KG1 (cell line): ENCODE measurements at places on chromosomes 1 and 21.

- no peak for DNase-seq
Measured at GRCh38 chr1:206021626-206022365, 1.9 kb downstream of the CTSE start.

DNA sequence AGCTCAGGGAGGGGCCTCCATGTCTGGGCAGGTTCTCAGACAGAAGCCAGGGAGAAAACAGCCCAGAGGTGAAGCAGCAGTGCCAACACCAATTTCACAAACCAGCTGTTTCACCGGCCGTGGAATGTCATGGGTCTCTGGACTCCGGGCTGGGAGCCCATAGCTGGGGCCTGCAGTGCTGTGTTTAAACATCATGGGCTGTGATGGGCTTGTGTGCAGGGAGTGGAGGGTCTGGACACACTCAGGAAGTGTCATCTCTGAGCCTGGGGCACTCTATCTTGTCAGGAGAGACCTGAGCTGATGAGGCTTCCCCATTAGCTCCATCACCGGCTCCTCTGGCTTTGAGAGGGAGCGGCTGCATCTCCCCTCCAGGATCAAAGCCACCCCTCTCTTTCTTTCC, 173.6 kb upstream of the IGSF21 start:
- DNase-seq: no peak

DNA sequence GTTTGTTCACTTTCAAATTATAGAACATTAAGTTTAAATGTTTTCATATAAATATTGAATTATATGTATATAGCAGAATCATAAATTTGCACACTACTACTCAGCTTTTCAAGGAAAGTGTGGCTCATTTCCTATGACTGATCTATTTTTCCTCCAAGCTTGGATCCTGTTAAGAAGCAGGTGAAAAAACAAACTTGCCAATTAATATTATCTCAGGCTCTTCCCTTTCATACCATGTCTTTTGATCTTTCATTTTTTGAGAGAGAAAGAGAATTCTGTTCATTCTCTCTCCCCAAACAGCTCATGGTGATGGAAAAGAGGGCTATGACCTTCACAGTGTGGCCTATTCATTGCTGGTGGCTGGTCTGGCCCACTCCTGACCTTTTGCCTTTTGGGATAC, 43.7 kb downstream of the SEC16B start:
- no peak for DNase-seq

DNA sequence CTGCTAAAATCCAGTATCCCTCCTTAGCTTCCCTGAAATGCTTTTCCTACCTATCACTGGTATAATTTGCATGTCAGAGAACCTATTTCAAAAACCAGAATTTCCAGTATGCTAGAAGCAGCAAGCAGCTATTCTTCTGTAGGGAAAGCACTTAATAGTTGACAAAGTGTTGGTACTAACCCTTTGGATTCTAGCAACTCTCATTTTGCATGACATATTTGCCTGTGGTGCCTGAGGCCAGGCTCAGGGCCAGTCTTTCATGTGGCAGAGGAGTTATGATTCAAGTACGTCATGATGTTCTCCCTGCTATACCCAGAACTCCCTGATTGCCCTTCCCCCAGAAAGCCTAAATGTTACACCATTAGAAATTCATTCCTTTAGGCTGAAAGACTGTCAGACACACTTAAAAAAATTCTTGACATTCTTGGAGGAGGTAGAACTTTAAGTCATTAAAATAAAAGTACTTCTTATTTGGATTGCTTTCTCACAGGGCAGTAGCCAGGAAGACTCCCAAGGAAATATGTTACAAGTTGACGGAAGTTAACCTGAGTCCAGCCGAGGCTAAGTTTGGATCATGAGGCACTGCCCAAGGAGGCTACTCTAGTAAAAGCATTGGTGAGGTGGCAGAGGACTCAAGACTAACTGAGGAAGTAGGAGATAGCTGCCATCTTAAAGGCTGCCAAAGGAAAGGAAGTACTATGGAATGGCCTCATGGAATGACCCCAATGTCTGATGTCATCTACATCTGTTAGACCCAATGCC, 298.4 kb upstream of the SPAG17 start:
- DNase-seq: no peak

GRCh38 chr1:71222668-71223067, 141.8 kb upstream of the ZRANB2 start:
- DNase-seq: no peak

GRCh38 chr1:118912574-118912973, 75.6 kb downstream of the TBX15 start:
- no peak for DNase-seq

DNA sequence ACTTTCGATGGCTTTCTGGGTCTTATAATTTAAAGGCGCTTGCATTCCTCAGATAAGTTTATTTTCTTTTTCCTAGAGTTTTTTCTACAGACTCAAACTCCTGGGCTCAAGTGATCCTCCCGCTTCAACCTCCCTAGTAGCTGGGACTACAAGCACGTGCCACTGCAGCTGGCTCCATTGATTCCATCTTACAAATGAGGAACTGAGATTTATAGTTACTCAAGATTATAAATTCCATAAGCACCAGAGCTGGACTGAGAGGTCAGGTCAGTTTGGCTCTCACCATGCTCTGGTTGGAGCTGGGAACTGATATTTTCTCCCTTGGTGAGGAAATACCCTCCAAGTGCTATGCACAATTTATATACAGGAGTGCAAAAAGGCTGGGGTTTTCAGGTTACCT, 13.4 kb upstream of the PRPF38B start:
- no peak for DNase-seq

DNA sequence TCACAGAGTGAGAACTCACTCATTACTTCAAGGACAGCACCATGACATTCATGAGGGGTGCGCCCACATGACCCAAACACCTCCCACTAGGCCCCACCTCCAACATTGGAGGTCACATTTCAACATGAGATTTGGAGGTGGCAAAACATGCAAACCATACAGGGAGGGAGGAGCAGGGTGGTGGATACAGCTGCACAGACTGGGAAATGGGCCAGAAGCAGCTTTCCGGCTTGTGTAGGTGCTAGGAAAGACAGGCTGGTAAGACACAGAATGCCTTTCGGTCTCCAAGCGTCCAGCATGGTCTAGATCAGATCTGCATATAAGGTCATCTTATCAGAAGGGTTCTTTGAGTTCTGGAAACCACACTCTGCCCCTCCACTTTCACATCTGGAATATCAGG, 35.1 kb upstream of the TINAGL1 start:
- no peak for DNase-seq

DNA sequence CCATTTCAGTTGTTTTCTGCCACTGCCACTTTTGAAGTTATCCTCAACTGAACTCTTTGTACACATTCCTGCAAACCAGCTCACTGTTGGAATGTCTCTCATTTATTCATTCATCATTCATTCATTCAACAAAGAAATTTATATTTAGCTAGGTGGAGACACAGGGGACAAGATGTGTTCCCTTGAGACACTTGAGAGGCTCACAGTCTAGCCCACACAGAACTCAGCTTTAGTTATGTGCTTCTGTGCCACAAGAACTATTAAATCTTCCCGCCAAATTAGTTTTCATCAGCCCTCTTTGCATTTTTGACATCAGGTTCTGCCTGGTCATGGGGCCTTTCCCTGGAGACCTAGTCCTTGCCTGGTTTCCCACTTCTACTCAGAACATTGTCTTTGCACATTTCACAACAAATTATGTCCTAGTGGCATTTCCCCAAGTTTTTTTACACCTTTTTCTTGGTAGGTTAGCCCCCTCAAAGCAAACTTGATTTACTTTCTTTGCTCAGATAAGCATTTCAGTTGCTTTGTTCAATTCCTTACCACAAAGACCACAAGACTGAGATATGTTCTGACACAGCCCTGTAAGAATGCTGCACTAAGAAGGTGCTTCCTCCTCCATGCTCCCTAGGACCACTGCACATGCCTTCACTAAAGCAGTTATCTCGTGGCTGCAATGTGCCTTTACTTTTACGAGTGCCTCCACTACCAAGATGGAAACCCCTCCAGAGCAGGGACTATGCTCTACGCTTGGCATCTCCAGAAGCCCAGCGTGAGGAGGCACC, 31.0 kb downstream of the ILDR2 start:
- DNase-seq: no peak

- no peak for DNase-seq
Measured at GRCh38 chr1:98981917-98982513, 22.6 kb downstream of the PLPPR5 start.

- no peak for DNase-seq
Measured at GRCh38 chr1:111618961-111619634, 491 bp upstream of the RAP1A start.

- no peak for DNase-seq
Measured at GRCh38 chr1:25711555-25712298, 88.3 kb upstream of the SELENON start.

GRCh38 chr1:5969168-5969567, 23.1 kb downstream of the NPHP4 start:
- DNase-seq: no peak

DNA sequence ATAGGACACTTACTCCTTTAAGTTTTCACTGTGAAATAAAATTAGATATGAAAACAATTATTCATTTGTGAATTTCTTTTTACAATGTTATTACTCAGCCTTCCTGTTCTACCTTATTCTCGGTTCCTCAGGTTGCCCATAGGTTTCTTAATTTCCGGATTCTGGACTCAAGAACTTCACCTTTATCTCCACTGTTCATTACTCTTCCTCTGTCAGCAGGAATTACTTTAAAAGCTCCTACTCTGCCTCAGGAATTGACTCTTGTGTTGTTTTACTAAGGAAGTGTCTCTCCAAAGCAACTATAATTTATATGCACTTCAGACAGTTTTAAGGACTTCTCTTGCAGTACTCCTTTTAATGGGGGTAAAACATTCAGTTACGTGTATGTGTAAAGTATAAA, 123.8 kb downstream of the OSBPL9 start:
- no peak for DNase-seq

DNA sequence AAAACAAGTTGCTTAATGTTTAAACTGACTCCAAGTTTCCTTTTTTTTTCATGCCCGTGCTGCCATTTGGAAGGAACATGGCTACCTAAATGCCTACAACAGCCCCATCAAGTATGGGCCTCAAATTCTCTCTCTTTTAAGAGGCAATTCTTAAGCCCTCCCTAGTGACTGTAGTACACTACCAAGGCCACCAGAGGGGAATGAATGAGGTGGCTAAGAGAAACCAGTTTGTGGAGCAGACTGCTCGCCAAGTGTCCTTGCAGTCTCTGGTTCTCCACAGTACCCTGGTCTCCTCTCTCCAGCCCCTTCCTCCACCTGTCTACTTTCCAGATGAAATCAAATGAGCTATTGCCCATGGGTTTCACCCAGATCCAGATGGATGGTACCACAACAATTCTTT, 1809.6 kb downstream of the BRINP3 start:
- no peak for DNase-seq

- DNase-seq: no peak
Measured at GRCh38 chr1:61028136-61028535, 54.2 kb upstream of the NFIA start.

DNA sequence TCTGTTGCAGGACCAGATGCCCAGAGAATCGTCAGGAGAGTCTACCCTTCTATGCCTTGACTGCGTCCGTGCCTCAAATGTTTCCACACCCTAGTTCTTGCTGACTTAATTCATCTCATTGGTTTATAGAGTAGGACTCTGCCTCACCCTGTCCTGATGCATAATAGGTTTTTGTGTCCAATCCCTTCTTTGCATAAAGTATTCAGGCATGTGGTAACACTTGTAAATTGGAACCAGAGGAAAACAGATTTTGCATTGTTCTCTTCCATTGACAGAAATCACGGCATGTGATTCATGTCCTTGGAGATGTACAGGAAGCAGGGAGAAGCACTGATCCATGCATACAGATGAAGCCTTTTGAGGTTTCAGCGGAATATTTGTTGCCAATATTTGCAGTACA, 29.5 kb downstream of the PLPPR5 start:
- DNase-seq: no peak

DNA sequence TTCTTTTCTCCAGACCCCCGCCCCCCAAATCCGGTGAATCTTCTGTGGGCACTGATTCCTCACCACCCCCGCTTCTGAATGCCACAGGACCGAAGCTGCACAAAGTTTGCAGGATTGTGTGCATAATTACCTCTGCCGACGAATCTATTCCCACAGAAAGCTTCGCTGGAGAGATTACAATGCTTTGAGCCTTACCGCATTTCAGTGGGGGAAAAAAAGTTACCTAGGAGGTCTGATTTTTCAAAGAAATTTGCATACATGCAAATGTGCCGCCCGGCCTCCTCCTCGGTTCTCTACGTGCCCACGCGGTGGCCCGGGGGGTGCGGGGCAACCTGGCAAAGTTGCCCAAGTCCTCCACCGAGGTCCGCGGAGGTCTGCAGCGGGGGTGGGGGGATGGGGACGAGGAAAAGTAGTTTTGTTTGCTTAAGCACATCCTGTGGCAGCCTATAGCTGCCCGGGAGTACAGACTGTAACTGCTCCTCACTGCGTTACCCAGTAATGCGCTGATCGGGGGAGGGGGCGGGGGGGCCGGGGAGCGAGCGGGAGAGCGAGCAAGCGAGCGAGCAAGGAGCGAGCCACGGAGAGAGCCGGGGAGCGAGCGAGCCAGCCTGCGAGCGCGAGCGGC, 563 bp upstream of the NFIA start:
- DNase-seq: peak; percentile 46
